Right forelimb (tissue), 1 donor: ENCODE measurements at places on chromosomes 16 and 17.

DNA sequence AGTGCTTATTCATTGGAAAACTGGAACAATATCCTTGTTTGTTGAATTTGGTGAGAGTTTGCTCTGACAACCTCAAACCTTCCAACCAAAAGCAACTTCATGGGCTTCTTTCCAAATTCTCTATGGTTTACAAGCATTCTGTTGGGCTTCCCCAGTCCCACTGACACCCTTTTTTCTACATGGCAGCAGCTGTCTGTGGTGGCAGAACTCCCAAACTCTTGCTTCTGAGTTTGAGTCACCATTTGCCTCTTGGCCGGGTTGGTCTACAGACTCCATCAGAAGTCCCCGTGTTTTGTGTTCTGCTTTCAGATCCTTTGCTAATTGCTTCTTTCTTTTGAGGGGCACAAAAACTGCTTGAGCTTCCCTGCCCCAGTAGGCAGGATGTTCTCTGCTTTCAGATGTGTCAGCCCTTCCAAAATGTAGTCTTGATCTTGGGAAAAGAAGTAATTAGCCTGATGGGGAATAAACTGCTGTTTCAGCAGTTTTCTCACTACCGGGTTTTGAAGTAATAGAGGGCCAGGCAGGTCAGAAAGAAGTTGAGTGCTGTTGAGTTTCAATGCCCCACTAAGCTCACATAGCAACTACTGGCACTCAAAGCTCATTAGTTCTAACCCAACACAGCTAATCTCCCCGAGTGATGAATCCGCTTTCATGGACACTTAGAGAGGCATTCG is 80.7 kb downstream of the HS3ST3A1 start:
- DNase-seq = no peak

DNA sequence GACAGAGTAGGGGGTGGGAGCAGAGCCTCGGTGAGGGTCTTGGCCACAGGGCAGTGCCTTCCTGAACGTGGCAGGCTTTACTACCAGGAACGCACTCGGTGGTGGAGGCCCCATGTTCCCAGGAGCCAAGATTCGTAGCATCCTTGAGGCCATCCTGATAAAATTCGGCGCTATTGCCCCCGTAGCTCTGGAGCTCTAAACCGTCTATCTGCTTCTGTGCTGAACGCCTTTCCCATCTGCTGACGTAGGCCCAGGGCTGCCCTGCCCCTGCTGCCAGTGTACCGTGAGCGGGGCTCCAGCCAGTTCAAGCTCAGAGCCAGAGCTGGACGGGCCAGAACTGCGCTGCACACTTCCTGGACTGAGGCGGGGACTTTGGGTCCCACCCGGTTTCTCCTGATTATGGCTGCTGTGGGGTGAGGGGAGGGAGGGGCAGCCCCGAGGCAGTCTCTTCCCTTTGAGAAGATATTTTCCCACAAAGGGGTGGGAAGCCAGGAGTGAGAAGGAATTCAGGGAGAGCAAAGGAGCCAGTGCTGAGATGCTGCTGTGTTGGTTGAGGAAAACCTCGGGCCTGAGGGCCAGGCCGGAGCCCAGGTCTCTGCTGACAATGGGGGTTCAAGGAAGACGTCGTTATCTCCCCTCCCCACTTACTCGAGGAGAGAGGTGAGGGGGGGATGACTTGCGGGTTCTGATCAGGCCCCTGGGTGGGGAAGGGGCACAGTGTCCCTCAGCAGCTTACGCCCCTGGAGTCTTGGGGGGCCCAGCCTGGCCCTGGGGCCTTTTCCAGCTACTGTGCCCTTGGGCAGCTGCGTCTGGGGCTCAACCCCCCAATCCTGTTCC is 29.4 kb downstream of the OR1D5 start:
- no peak for DNase-seq

DNA sequence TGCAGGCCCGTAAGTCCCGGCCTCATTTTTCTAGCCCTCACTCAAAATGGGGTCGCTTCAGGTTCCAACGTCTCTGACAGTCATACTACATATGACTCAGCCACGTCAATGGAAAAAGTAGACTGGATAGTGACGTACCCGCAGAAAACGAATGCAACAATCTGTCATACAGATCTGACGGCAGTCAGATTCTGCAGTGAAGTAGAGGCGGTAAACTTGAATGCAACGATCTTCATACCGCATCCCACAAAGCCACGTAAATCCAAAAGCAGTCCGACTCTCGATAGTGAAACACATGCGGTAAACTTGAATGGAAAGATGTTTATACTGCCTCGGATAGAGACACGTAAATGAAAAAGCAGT is 38.4 kb upstream of the ARL4D start:
- DNase-seq = peak; percentile 73

DNA sequence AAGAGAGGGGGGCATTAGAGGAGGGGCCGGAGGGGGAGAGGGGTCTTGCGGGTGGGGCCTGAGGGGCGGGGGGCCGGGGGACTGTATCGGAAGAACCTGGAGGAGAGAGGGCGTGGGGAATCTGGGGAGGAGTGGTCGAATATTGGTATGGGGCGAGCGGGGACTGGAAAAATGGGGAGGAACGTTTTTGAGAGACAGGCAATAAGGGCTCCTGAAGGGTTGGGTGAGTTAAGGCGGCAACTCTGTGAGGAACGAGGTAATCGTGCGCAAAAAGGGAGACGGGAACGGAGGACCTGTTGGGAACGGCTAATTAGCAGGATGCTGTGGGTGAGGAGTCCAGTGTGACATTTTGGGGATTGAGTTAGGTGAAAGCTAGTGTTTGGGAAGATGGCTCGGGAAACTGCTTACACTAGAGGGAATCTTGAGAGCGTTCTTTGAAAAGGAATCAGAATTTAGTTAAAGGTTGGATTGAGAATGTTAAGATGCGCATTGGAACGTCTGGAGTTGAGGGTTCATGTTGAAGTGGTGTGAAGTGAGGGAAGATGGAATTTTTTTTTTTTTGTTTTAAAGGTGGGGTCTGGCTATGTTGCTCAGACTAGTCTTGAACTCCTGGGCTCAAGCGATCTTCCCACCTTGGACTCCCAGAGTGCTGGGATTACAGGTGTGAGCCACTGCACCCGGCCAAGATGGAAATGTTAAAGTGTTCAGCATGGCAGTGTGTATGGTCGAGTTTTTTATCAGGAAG is 662 bp downstream of the WIPF2 start:
- peak; percentile 89 for DNase-seq

DNA sequence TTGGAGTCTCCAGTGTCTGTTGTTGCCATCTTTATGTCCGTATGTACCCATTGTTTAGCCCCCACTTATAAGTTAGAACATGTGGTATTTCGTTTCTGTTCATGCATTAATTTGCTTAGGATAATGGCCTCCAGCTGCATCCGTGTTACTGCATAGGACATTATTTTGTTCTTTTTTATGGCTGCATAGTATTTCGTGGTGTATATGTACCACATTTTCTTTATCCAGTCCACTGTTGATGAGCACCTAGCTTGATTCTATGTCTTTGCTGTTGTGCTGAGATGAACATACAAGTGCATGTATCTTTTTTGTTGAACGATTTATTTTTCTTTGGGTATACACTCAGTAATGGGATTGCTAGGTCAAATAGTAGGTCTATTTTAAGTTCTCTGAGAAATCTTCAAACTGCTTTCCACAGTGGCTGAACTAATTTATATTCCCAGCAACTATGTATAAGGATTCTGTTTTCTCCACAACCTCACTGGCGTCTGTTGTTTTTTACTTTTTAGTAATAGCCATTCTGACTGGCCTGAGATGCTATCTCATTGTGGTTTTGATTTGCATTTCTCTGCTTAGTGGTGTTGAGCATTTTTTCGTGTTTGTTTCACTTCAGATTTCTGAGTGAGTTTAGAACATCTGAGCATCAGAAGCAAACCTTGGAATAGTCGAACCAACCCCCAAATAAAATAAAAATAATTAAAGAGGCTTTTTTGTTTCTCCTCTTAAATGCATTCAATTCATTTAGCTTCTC is 304.7 kb downstream of the ZFHX3 start:
- no peak for DNase-seq

DNA sequence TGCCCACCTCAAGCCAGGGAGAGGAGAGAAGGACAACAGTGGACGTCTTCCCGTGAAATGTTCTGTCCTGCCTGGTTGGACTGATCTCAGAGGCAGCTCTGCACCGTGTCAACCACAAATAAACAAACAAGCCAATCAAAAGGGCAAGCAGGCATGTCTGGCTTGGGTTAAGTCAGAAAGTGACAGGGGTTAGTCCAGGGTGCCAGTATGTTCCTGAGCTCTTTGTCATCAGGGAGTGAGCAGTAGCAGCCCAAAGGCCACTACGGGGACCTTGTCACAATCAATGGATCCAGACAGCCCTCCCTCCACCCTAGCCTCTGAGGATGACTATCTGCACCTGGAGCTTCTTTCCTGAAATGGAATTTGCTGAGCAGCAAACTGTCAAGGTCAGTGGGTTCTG is 35.0 kb downstream of the CNGB1 start:
- DNase-seq = no peak
